ENCODE measurements at places on chromosomes 16 and 17.

- DNase-seq, result peak; percentile 86
Observed at GRCh38 chr16:86994651-86995171, 322.5 kb downstream of the C16orf95 start.

DNA sequence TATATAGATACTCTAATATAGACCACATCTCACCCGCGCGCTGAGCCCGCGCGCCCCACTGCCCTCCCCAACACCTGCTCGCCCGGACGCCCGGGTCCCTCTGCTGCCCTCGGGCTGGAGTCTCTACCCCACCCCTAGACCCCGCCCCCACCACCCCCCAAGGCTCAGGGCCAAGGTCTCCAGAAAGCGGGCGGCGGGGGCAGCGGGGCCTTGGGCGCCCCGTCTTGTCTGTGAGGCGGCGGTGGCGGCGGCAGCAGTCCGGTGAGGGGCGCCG, 2.6 kb downstream of the HES7 start:
- no peak for DNase-seq

DNA sequence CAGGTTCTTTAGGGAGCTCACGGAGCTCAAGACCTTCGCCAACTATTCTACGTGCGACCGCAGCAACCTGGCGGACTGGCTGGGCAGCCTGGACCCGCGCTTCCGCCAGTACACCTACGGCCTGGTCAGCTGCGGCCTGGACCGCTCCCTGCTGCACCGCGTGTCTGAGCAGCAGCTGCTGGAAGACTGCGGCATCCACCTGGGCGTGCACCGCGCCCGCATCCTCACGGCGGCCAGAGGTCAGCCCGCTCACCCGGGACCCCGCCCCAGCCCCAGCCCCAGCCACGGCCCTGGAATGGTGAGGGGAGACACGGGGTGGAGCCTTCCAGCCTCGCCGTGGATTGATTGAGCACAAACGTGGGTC, 13.5 kb downstream of the SARM1 start:
- no peak for DNase-seq

DNA sequence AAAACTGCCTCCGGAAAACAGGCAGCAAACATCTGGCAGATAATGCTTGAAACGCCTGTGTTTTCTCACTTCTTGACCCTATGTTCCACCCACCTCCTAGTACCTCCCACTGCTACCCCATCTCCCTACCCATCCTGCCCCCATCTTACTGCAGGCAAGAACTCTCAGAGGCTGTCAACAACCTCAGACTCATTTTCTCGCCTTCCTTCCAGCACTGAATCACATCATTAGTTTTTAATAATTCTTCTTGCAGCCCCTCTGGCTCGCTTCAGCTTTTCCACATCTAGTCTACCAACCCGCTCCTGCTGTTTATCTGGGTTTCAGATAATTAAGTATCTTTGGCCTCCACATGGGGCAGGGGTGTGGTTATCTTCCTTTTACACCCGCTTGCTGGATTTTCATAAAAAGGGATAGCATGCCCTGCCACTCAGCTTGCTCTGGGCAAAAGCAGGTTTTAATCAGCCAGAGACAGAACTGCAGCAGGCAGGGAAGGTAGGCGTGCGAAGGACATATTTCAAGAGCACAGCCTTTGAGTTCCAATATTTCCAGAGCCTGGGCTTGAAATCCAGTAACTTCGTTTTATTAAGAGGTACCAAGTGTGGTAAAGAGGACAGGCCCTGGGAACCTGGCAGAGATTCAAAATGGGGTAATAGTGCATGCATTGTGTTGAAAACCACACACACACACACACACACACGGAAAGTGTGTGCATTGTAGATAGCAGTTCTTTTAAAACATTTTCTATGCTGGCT, 87.5 kb downstream of the BMERB1 start:
- DNase-seq, result no peak

DNA sequence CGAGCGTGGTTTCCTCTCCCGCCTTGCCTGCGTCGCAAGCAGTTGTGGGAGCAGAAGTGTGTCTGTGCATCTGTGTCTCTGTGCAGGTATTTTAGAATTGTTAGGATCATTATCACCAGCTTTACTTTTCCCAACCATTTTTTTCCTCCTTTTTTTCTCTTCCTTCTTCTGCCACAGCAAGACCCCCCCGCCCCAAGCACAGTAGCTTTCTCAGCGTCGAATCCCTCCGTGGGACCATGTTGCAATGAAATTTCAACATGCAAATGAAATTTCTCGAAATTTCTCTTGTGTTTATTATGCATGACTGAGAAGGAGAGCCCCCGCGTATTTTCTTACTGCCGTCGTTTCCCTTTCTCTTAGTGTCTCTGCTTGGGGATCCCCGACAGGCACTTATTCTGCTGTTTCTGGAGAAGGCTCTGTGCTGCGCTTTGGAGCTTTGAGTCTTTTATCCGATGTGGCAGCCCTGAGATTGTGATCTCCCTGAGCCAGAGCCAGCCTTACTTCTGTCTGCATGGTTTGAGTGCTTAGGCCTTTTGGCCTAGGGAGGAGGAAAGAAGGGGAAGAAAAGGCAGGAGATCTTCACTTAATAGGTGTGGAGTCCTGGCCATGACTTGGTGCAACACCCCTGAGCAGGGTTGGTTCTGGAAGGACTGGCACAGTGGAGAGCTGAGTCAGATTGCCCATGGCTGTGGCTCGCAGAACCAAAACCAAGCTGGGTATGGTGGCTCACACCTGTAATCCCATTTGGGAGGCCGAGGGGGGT, 5.0 kb downstream of the ARMC7 start:
- DNase-seq, result no peak

- no peak for DNase-seq
Observed at GRCh38 chr16:50305441-50306061, 39.2 kb downstream of the ADCY7 start.

- DNase-seq, result no peak
Observed at GRCh38 chr17:73686961-73687360, 42.7 kb upstream of the SDK2 start.

- no peak for DNase-seq
Observed at GRCh38 chr17:16945136-16945482, 26.8 kb downstream of the TNFRSF13B start.

- no peak for DNase-seq
Observed at GRCh38 chr17:17362540-17362930, 59.4 kb downstream of the NT5M start.

GRCh38 chr17:65664266-65664665, 102.8 kb upstream of the AXIN2 start:
- no peak for DNase-seq

DNA sequence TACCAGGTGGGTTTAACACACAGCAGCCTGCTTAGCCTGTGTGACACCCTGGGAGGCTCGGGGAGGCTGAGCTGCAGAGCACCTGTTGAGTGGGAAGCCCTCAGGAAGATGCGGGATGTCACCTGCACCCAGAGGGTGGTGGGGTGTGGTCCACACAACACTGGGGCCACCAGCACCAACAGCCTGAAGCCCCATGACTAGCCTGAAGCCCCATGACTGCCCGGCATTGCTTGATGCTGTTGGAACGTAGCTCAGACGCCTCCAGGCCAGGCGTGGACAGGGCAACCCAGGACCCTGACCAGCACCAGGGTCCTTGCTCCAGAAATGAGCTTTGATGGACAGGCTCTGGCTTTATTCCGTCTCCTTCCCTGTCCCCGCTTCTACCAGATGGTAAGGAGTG, 76.3 kb upstream of the ZNF469 start:
- DNase-seq, result no peak

- DNase-seq, result no peak
Observed at GRCh38 chr16:47779201-47780016, 318.3 kb downstream of the PHKB start.

DNA sequence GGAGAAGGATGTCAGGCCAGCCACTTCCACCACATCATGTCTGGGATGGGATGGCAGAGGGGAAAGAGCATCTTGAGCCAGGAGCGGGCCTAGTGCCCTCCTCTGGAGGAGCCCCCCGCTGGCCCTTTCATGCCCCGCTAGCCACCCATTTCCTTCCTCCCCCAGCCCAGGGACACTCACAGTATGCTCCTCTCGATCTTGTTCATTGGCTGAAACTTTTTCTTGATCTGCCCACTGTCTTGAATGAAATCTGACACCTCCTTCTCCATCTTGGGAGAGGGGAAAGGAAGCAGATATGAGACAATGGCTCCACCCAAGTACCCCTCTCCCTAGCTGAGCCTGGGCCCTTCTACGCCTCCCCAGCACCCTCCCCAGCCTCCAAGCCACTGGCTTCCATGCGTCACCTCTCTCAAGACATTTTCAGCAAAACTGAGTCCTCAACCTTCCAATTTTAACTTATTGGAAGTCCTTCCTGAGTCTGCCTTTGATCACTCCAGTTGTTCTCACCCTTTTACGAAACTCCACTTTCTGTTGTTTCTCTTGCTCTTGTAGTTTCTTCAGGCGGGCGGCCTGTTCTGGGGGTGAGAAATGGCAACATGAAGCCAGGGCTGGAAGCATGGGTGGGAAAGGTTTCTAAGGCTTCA, 7.2 kb downstream of the SPAG7 start:
- DNase-seq, result no peak

DNA sequence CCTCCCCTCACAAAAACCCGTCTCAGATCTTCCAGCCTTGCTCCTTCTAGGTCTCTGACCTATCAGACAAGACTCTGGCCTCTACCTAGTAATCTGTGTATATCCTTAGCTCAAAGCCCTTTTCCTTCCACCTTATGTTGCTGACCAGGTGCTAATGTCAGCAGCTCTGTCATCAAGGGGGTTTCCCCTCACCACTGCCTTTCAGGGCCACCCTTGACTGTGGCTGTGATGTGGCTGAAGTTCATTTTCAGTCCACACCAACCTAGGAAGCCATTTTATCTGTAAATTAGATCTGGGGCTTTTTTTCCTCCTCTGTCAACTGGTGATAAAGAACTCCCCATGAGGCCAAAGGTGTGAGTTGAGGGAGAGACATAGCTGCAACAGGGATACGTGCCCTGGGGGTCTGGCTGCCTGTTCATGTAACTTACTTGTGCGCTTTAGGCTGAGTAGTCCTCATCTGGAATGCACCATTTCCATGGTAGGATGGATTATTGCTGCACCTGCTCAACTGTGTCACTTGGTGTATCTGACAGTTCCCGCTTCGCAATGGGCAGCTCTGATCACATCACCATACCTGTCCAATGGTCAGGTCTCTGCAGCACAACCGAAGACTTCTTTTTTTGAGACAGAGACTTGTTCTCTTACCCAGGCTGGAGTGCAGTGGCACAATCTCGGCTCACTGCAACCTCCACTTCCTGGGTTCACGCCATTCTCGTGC, 14.7 kb upstream of the RUNDC3A start:
- no peak for DNase-seq

DNA sequence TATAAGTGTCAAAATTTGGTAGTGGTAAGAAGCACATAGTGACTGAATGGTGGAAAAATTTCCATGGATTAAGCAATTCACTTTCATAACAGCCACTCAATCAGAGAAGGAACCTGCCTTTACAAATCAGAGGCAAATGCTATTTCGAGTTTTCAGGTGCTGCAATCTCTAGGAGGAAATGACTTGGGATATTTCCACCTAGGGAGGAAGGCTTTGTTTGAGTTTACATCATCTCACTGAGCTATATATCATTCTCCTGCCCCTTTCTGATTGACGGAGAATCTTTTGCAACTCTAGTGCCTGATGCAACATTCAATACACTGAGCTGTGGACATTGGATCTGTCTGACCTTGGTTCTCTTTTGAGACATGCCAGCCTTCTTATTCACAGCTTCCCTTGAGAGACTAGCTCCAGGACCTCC, 26.3 kb downstream of the MARCHF10 start:
- no peak for DNase-seq

DNA sequence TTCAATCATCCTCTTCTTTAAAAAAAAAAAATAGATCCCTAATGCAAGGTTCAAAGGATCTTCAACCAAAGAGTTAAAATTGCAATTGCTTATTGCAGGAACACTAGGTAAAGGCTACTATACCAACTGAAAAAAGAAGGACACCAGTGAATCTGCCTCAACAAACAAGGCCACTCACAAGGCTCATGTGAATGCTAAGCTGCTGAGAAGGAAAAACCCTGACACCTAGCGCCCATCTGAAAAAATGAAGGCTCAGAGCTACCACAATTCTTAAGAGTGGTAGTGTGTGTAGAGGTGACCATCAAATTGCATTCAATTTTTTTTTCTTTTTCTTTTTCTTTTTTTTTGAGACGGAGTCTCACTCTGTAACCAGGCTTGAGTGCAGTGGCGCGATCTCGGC, 201.6 kb upstream of the C17orf78 start:
- DNase-seq, result peak; percentile 10

DNA sequence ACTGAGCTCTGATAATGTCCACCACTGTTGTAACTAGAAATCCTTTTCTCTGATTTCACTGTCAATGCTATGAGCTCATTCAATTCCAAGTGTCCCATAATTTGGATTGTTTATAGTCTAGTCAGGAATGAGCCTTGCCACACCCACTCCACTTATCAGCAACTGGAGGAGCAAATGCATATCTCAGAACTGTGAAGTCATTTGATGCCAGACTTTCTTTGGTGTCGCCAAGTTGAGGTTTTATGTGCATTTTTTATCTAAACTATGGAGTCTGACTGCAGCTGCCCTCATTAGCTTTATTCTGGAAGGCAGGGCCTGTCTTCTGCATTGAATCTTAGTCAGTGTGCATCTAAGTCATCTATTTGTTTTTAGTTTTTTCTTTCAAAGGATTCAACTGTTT, 361.3 kb downstream of the PMP22 start:
- DNase-seq, result no peak

DNA sequence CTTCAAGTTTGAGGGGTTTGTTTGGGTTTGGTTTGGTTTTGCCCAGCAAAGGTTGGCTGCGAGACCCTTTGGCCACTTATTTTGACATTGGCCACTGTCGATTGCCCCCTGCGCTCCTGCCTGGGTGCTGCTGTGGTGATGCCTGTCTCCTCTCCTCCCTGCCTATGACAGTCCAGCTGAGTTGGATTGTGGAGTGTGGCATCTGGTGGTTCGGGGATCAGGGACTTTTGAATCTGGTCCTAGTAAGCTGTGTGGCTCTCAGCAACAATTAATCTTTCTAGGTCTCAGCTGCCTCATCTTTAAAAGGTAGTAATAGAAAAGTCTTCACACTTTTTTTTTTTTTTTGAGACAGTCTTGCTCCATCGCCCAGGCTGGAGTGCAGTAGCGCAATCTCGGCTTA, 27.1 kb downstream of the CDK5RAP3 start:
- no peak for DNase-seq

GRCh38 chr16:3046641-3047386, 453 bp downstream of the MMP25 start:
- no peak for DNase-seq

GRCh38 chr16:57786632-57787518, 15.4 kb downstream of the KIFC3 start:
- DNase-seq, result no peak

DNA sequence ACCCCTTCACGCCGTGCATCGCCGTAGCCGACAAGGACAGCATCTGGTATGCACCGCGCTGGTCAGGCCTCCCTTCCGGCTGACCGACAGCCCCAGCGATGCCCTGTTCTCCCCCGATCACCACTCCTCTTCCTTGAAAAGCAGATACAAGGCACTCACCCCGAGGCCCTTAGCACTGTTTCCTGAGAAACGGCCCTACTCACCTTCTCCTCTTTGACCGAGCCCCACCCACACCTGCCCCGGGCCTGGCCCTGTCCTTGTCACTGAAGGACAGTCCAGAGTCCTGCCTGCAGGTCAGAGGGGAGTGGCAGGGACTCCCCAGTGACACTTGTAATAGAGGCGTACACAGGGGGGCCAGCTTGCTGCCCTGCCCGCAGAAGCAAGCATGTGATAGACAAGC, 45.9 kb upstream of the CHMP6 start:
- DNase-seq, result no peak

All from AG04450 (cell line).